T1000 (cell line): ENCODE measurements at places on chromosomes 2 and 18.
A peak's percentile ranks its signal among the peaks of the same experiment; 100 is the strongest.

DNA sequence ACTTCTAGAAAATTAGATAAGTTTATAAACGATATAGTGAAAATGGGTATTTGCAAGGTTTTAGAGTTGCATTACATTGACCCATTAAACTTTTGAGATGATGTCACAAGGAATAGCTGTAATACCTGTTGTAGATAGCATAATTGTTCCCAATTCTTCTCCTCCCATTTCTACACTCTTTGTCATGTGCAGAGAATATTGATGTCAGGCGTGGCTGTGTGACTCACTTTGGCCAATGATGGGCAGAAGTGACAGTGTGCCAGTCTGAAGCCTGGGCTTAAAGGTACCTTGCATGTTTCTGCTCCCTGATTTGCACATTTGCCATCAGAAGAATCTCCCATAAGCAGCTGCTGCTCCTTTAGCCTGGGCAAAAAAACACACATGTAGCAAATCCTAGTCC lies 26.9 kb upstream of the CCBE1 start:
- no peak for DNase-seq

- no peak for DNase-seq
Observed at GRCh38 chr2:96816836-96817702, 1.0 kb downstream of the CNNM3 start.

DNA sequence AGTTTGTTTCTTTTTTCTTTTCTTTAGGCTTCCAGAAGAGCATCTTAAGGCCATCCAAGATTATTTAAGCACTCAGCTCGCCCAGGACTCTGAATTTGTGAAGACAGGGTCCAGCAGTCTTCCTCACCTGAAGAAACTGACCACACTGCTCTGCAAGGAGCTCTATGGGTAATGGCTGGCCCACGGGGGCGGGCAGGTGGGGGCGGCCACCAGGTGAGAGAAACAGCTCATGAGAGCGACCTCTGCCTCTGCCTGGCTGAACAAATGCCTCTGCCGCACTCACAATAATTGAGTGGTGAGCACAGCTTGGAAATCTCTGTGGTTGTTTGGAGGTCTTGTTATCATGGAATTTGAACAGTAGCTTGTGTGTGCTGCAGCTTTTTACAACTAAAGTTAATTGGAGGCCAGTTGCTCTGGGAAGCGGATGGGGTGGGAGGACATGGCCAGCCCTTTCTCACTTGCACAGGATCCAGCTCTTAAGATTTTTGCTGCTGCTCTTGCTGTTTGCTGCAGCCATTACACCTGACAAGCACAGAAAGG lies 70.4 kb downstream of the INPP5D start:
- DNase-seq, result no peak

DNA sequence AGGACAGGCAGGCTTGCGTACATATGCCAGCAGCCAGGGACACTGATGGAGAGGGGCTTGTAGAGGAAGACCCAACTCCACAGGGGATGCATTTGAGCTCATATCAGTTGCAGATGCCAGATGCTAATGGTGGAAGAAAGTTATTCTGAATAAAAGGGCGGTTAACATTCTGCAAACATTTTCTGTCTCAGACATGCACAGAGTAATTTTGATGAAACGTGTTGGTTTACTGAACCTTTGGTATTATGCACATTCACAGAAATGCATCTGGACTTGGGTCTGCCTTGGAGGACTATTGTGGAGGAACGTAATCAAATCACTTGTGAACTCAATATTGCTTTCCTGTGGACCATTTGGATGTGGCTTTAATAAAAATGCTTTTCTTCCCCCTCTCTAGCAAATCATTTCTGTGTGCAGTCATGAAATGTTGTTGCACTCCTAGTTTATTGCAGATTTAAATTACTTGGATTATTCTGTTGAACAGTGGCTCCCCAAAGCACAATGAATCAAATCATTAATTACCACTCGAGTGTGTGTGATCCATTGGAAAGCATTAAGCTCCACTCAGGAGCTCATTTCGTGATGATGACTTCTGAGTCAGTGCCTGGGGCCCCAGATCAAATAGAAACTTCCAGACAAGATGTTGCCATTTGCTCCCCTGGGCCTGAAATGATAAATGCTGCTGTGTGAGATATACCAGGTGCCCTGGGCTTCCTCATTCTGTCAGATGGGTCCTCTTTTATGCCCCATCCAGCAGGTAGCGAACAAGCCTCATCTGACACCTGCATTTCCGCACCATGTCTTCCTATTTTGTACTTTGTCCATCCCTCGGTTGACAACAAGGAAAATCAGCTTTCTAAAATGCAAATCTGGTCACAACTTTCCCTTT lies 697.0 kb upstream of the HS6ST1 start:
- no peak for DNase-seq

DNA sequence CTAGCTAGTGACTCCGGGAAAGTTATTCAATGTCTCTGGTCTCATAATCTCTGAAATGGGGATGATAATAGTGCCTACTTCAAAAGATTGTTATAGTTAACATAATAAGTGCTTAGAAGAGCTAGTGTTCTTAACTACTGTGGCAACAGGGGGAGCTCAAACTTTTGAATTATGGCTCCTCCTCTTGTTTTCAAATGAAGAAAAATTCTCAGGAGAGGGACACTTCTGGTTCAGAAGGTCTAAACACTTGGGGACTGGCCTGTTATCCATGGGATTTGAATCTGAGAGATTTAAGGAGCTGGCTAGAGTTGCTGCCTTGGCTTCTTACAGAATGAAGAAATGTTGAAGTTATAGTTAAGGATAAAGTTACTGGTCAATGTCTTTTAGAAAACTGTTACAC lies 92.2 kb upstream of the ITGB6 start:
- no peak for DNase-seq

DNA sequence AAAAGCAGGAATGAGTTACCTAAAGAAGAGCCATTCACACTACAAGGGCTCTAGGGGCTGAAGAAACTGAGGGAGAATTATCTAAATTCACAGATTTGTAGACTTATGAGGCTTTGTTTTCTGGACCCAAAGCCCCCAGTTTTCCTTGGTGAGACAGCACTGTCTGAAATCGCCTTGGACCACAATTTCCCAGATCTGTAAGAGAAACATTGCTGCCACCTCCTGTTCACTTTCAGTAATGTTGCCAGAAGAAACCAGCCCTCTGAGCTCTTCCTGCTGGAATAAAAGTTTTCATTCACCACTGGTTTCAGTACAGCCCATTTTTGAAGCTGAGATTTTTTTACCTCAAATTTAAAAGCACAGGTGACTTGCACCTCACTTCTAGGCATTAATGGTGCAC lies 169.2 kb downstream of the CDH20 start:
- DNase-seq, result no peak

- DNase-seq, result no peak
Observed at GRCh38 chr2:152761214-152761613, 42.8 kb downstream of the ARL6IP6 start.

GRCh38 chr2:231176066-231176465 lies 22.4 kb upstream of the ARMC9 start:
- DNase-seq, result no peak

DNA sequence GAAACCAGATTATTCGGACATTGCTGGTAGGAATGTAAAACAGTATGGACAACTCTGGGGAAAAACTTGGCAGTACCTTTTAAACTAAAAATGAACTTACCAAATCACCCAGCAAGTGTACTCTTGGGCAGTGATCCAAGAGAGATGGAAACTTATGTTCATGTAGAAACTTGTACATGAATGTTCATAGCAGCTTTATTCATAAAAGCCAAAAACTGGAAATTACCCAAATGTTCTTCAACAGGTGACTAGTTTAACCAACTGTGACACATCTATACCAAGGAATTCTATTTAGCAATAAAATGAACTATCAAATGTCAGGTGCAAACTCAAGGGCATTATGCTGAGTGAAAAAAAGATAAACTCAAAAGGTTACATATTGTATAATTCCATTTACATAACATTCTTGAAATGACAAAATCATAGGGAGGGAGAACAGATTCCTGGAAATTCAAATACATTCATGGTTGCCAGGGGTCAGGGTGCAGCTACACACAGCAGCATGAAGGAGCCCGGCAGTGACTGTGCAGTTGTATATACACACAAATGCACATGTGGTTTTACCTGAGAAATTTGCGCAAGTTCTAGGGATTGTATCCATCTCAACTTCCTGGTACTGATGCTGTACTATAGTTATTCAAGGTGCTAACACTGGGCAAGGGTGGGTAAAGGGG lies 3.5 kb upstream of the RNU4ATAC start:
- no peak for DNase-seq

- no peak for DNase-seq
Observed at GRCh38 chr18:48815179-48815515, 135.6 kb downstream of the SMAD7 start.

- DNase-seq, result no peak
Observed at GRCh38 chr2:118183381-118183780, 95.1 kb downstream of the INSIG2 start.

DNA sequence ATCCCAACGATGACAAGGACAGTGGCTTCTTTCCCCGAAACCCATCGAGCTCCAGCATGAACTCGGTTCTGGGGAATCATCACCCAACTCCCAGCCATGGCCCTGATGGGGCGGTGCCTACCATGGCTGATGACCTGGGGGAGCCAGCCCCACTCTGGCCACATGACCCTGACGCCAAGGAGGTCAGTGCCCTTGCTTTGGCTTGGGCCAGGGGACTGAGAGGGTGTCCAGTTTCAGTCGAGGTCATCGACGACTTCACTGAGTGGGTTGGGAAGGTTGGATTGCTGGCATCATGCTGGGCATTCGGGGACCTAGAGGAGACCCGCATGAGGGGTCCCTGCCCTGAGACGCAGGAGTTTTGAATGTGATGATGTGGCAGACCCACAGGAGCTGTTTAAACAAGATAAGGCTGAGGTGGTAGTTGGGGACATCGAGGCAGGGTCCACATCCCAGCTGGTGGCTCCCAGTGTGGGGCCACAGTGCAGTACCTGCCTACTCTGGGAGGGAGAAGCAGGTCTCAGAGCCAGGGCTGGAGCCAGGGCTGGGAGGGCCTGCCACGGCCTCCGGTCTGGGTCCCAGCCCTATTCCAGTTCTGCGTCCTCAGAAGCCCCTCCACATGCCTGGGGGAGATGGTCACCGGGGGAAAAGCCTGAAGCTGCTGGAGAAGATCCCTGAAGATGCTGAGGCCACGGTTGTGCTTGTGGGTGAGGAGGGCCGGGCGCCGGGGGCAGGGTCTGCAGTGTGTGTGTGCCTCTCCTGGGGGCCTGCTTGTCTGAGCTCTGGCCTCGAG lies 6.0 kb downstream of the SLC4A3 start:
- no peak for DNase-seq

- DNase-seq, result no peak
Observed at GRCh38 chr18:58247363-58247834, 203.4 kb downstream of the NEDD4L start.

DNA sequence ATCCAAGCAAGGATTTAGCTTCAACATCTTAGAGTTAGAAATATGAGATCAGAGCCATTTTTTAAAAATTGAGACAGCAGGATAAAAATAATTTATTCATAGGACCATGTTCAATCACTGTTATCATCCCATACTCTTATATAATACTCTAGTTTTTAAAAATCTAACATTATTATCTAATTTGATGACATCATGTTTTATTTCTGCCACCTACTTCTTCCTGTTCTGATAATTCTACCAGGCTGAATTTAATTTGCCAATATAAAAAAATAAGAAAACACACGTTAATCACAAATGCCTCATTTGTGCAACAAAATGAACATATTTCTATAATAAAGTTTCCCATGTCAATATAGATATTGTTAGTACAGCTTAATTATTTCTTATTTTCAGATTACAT lies 621.7 kb downstream of the KCNJ3 start:
- no peak for DNase-seq

GRCh38 chr2:161204846-161205245 lies 44.6 kb downstream of the TANK start:
- no peak for DNase-seq

DNA sequence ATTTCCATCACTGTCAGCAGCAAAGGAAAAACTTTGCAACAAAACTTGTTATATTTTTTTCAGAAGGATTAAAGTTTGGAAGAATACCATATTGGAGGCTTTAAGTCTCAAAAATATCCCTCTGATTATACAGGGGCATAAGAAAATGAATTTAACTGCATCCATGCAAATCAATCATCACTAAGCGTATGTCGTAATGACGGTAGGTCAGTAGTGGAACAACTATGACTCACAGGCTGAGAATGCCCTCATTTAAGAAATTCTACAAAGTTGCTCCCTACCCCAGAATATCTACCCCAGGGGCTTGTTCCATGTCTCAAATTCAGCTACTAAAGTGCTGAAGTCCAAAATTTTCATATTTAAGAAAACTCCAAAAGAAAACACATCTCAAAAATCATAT lies 12.5 kb upstream of the NAB1 start:
- DNase-seq, result peak; percentile 3
